Stimulated activated CD4-positive, alpha-beta T cell treated with anti-CD3 and anti-CD28 coated beads, Interleukin-4, amount 100 ng/mL, for 48 hours (primary cell): ENCODE measurements at places on chromosomes 5 and 9.

GRCh38 chr5:131545845-131546244 is 89.2 kb downstream of the RAPGEF6 start:
- DNase-seq = no peak

GRCh38 chr5:124572971-124573370 is 173.5 kb downstream of the ZNF608 start:
- DNase-seq = no peak

DNA sequence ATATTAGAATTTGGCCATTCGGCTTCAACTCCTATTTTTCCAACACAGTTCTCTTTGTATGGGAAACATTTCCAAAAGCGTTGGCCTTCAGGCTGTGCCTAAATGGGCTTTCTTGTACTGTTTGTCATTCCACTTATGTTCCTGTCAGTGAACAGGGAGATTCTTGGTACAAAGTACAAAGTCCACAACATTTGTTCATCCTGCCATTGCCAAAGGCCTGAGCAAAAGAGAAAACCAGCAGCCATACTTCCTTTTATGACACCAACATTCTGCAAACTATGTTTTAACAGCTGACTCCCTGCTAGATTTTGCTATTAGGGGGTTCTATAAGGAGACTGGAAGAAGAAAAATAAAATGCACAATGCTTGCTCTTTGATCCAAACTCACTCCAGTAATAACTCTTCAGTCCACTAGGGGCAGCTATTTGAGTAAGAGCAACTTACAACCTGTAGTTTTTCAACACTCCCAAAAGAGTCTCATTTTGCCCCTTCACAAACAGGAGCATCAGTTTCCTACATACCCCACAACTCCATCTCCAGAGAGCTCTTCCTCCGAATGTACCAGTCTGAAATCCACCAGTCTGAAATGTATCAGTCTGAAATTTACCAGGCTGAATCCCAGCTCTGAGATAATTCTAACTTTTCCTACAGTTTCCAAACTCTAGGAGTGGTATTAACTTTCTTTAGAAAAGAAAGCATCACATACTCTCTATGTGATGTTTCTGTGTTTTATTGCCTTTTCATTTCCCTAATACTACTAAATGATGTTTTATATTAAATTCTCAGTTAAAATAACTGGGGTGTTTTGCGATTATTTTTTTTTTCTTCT is 693.8 kb downstream of the DNAH5 start:
- no peak for DNase-seq

DNA sequence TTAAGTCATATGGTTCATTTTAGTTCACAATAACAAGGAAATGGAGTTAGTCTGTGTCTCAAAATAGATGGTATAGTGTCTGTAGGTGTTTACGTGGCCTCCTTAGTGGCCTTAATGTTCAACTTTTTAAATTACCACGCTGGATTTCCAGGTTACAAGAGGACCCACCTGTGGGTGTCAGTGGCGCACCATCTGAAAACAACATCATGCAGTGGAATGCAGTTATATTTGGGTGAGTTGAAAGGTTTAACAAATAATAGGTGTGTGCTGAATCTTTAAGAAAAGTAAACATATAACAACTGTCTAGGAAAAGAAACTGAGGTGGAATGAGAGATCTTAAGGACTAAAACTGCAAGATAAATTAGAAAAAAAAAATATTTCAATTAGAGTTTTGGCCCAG is 2.9 kb downstream of the UBE2B start:
- no peak for DNase-seq

DNA sequence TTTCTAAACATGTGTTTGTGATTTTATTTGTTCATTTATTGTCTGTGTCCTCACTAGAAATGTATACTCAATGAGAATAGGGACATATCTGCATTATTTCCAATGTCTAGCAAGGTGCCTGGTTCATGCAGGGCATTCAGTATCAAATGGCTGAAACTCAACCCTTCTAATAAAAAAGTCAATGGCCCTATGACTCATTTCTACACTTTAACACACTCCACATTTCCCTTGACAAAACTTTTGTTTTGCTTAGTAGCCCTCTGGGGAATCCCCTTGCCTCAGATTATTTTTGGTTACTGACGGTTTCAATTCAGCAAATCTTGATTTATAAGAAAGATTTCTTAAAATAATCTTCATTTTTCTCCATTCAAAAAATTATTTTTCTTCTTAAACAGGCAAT is 206.0 kb upstream of the DMRTA1 start:
- DNase-seq = no peak

DNA sequence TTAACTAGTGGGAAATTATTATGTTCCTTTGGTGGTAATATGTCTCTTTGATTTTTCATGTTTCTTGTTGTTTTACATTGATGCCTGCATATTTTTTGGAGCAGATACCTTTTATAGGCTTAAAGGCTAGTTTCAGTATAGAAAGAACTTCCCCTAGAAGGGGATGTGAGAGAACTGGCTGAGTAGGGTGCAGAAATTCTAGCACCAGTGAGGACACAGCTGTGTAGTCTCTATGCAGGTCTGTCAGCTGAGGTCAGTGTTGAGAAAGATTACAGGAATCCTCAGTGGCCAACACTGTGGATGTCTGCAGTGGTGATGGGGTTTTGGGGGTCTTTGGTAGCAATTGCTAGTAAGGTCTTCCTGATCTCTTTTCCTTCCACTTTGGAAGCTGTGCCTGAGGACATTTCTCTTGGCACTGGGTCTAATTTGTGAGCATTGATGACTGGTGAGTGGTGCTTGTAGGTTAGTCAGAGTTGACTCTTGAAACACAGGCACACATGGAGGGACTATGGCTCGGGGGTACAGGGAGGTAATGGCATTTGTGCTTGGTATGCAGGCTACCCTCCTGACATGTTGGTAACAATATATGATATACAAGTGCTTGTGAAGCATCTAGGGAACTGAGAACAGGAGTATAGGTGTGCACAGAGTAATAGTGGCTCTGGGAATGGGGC is 221.4 kb downstream of the SPATA31D1 start:
- DNase-seq = no peak

GRCh38 chr5:33806738-33807442 is 84.9 kb downstream of the ADAMTS12 start:
- no peak for DNase-seq

DNA sequence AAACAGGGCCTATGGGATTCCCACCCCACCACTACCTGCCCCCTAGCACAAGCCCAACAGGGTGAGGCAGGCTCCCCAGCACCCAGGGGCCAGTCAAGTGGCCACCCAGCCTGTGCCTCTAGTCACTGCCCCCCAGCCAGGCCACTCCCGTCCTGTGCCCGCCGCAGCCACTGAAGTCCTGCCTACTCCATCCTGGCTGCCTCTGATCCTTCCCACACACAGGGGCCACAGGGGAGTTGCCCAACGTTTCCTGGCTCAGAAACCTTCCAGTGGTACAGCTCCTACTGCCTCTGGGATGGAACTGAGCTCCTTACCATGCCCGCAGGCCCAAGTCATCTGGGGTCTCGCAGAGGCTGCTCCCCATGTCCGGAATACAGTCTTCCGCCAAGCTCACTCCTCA is 70.2 kb upstream of the STXBP1 start:
- DNase-seq = no peak

- DNase-seq = peak; percentile 68
Measured at GRCh38 chr5:1792842-1793266, 6.8 kb downstream of the MRPL36 start.

GRCh38 chr5:167361795-167362194 is 929.6 kb upstream of the WWC1 start:
- DNase-seq = no peak

GRCh38 chr9:121567500-121568342 is 68.1 kb upstream of the GGTA1 start:
- no peak for DNase-seq
